ENCODE measurements at places on chromosomes 4 and X. TPM values are rescaled to one million over a fixed set of nuclear protein-coding genes. Genes with fewer than 3 reads are reported as not detected.

The TEX13B gene
- not detected for total RNA-seq

The PHOX2B gene
- not detected for total RNA-seq

DNA sequence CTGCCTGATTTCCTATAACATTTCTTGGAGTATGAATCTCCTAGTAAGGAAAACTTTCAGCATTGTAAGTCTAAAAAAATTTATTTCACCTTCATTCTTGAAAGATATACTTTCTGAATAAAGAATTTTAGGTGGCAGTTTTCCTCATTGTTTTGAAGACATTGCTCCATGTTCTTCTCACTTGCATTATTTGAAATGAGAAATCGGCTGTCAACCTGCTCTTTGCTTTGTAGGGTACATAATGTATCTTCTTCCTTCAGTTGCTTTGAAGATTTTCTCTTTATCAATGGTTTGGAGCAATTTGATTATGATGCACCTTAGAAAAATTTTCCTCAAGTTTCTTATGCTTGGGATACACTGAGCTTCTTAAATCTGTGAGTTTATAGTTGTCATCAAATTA lies 120.3 kb downstream of the EVC2 start:
- no peak for DNase-seq

The UGT2B15 gene
- not detected for total RNA-seq

The PNMA5 gene
- total RNA-seq: not detected

DNA sequence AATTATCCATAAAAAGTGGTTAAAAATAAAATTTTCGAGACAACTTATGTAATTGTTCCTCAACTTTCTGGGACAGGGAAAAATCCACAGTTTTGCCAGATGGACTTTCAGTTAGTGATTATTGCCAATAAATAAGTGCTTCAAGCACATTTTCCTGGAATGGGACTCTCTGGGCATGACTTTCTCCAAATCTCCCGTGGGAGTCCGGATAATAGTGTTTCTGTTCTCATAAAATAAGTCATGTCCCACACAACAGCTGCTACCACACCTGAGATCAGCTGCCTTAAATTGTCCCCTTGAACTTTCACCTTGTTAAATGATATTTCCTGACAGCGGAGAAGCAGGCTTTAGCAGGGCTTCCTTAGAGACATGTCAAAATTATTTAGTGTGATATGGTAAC lies 133.4 kb upstream of the NAP1L5 start:
- DNase-seq: no peak

DNA sequence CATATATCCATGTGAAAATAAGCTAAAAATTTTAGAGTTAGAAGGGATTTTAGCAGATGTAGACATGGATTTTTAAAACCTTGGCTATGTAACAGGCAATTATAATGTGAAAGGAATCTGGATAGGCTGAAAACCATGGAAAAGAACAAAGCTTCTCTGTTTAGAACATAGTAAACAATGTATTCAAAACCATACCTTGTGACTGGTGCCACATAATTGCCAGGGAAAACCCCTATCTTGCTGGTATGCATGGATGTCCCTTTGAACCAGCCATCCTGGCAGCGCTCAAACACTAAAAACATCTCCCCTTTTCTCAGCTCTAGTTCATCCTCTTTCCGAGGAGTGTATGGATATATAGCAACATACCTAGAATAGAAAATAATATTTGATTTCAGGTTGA lies 110.6 kb upstream of the CBR4 start:
- DNase-seq: no peak

DNA sequence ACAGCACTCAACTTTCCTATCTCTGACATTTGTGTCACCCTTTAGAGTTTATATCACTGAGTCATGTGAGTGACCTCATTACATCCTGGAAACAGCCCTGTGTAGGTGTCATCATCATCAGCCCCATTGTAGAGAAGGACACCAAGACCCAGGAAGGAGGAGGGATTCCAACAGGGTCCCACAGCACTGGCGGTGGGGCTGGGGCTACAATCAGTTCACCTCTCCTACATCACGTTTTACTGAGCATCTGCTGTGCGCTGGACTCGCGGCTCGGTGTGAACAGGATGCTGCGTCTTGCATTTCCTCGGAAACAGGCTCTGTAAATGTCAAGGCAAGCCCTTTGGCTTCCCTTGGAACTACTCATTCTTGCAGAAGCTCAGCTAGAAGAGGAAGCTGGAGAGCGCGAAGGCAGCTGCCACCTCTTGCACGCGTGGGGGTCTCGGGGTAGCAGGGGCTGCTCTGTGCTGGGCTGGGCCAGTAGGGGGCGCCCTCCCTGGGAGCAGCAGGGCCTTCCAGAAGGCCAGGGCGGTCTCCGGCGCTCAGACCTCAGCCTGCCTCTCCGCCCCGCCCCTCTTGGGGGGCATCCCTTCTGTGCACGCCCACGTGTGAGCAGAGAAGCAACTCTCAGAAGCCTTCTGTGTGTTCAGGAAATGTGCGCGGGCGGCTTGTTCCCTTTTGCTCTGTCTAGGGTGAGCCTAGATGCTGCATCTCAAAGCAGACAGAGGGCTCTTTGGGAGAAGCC lies 29.0 kb downstream of the REELD1 start:
- DNase-seq: no peak

- DNase-seq: no peak
Observed at GRCh38 chrX:30343206-30343605, 34.0 kb upstream of the NR0B1 start.

The TMPRSS11E gene
- not detected for total RNA-seq

DNA sequence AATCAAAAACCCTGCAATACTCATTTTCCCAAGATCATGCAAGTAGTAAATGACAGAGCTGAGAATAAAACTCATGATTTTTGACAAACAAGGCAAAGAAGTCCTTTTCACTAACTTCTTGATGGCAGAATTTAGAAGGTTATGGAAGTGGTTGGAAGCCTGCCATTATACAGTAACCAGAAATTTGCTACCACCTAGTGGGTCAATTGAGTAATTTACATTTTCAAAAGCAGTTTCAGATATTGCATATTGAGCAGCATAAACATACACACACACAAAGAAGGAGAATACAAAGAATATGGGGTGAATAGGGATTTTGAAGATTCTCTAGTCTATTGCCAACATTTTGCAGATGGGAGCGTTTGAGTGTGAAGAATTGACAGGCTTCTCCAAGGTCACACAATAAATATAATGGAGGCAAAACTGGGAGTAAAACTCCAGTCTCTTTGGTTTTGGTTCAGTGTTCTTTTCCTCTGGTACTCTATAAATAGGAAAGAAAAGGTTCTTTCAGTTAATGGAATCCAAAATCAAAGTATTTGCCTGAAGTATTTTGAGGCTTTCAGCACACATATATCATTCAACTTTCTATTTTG lies 70.2 kb downstream of the GC start:
- DNase-seq: no peak

The GEMIN8 gene
- total RNA-seq: 7.6 TPM

The FGB gene
- total RNA-seq: 0.51 TPM

DNA sequence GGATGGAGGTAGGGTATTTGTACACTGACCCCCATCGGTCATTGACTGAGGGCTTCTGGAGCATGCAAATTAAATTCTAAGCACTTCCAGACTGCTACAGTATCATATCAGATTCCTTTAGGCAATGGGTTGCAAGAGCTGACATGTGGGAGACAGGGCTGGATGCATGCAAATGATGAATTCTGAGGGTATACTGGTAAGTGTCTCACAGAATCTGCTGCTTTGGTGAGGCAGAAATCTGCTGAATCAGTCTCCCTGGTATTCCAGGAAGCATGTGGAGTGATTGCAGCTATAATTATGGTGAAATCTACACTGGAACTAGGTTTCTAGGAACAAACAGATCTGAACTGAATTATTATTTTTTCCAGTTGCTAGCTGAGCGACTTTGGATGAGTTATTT lies 684.9 kb upstream of the MAGEB2 start:
- DNase-seq: no peak

The GPR173 gene
- 0.67 TPM for total RNA-seq

- DNase-seq: no peak
Observed at GRCh38 chrX:46325312-46325877, 219.8 kb downstream of the ZNF674 start.

The ZFYVE28 gene
- 6.7 TPM for total RNA-seq

DNA sequence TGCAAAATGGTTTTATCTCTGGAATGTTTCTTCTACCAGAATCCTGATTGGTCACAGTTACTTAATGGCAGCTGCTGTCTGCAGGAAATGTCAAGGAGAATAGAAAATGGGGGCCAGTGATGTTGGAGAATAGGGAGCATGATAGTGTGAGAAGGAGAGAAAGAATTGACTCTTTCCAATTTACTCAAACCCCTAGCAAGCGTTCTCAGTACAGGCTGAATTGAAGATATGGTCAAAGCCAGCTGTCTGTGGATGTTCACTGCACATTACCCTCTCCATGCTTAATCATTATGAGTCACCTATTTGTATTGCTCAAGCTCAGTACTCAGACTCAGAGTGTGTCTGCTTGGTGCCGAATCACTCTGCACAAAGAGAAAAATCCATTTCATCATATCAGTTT lies 57.8 kb upstream of the FAM47B start:
- no peak for DNase-seq

The ATP8A1 gene
- 19.3 TPM for total RNA-seq

DNA sequence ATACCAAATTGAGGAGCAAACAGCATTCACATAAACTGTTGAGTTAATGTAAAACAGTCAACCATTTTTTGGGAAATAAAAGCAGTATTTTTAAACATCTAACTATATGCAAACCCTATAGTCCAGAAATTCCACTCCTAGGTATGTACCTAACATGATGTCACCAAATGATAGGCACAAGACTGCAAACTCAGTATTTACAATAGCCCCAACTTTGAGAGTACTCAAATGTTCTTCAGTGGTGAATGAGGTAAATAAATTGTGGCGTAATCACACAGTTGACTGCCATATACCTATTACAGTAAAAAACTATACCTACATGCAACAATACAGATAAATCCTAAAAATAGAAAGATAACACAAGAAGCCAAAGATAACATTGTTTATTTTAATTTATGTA lies 1243.8 kb upstream of the ADGRL3 start:
- no peak for DNase-seq

The IGSF1 gene
- total RNA-seq: 4.3 TPM

DNA sequence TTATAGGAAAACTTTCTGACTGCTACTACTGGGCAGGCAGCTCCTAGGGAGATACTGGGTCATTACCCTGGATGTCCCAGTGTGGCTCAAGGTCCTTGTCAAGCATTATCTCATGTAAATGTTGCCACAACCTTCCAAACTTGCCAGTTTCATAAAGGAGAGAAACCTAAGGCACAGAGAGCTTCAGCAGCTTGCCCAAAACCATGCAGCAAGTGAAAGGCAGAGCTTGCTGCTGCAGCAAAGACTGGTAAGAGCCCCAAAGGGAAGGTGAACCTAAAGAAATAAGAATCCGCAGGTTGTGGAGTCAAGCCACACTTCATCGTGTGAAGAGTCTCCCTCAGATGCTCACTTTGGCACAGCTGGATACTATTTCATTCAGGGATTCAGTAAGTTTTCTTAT lies 2.3 kb downstream of the MPP1 start:
- DNase-seq: no peak

GRCh38 chr4:75235359-75235951 lies 278.7 kb downstream of the RCHY1 start:
- no peak for DNase-seq

DNA sequence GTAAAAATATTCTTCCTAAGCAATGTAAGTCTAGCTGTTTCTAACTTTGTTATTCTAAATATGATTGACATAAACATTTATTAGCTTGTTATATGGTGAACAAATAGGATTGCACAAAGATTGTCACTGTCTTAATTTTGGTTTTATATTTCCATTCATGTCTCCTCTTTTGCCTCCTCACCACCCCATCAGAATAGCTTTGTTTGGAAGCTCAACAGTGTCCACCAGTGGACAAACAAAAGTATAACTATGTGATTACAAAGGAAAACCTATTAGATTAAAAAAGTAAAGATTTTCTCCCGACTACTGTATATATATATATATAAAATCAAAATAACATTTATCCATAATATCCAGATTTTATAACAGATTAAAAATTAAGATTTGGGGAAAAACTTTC lies 468.2 kb downstream of the ZIC3 start:
- no peak for DNase-seq

The SPP1 gene
- total RNA-seq: 5.6 TPM

- no peak for DNase-seq
Observed at GRCh38 chrX:24494647-24495075, 29.6 kb downstream of the PDK3 start.

- no peak for DNase-seq
Observed at GRCh38 chrX:108001218-108001814, 19.1 kb upstream of the TEX13B start.

- DNase-seq: no peak
Observed at GRCh38 chr4:70706044-70706461, 15.7 kb upstream of the RUFY3 start.

The SRPX gene
- total RNA-seq: 36.1 TPM

The FHL1 gene
- 808 TPM for total RNA-seq

DNA sequence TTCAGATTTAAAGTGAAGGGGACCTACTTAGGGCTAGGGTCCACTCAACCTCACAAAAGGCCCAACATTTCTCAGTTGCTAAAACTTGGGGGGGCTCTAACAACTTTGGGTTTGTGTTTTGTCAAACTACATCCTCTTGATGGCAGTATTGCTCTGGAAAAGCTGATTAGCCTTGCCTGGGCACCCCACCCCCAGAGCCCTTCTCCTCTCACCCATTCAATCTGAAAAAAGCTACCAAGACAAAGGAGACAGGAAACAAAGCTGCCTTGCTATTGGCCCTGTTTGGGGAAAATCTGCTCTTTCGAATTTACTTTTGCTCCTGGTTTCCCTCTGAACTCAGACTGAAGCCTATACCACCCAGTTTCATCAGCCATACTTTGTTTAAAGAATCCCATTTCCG lies 195.2 kb upstream of the STK26 start:
- DNase-seq: no peak

DNA sequence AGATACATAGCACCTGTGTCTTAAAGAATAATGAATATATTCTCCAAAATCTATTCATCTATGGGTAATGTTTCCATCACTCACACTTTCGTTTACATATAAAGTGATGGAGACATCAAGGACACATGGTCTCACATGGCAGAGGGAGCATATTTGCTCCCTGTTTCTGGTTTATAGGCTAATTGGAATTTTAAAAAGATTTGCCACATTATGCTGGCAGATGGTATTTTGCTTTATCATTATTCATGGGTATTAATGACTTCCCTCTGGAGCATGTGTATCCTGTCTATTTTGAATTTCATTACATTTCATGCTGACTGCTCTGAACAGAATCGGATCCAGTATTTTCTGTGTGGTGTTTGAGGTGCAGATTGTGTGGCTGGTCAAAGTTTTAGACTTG lies 79.0 kb downstream of the PDGFRA start:
- no peak for DNase-seq

- no peak for DNase-seq
Observed at GRCh38 chr4:173013232-173013930, 155.2 kb upstream of the GALNT7 start.

DNA sequence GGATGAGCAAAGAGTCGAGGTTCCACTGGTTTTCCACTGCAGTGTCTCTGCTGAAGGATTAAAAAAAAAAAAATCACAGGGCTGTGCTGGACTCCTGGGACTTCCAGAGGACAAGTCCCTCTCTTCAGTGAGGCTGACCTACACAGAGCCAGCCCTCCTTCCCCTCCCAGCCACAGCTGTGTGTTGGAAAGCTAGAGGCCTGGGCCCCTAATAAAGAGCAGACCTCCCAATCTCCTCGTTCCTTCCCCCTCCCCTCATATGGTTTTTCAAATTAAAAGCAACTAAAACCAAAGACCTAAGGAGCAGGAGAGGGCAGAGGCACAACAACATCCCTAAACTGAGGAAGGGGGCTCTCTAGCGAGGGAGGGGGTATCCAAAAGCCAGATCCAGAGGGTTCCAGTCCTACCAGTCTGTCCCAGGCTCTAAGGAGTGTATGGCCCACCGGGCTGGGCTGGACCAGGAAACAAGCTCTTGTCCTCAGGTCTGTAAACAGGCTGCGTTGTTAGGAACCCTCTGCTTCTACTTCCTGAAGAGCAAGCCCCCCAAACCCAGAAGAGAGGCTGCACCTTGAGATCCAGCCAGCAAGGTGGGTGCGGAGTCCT lies 4.0 kb upstream of the PDGFRA start:
- DNase-seq: no peak

Data from Right ventricle myocardium superior (tissue), 1 donor.